ENCODE measurements at places on chromosomes 11 and 22.

DNA sequence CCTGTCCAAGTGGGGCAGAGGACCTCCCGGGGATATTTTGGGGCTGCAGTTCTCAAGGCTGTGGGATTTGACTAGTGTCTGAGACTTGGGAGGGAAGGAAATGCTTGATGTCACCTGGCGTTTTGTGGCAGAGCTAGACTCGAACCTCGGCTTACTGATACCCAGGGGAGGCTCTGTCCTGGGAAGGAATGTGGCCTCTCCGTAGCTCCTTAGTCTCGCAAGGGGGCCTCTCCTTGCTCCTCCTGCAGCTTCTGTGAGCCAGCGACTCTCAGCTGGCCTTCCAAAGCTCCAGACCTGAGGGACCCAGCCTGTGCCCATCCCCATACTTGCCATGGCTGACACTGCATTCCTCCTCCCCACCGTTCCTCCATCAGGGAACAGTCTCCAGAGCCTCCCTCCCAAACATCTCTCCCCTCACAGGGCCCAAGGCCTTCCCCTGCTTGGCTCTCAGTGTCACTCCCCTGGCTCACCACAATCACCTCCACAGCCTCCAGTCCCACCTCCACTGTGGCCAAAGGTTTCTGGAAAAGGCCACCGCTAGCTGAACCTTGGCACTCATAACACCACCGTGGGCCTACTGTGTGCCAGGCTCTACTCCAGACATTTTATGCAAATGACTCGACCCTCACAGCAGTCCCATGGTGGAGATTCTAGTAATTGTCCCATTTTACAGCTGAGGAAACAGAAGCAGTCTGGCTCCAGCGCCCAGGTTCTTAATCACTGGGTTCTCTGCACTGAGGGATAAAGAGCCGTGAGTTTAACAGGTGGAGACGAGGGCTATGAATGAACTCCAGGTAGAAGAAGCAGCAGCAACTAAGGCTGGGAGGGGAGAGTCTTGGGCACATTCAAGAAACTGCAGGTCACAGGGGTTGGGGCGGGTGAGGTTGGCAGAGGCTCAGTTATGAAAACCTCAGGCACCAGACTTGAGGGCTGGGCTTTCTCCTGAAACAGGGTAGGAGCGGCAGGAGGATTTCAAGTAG is 12.1 kb downstream of the P2RY2 start:
- DNase-seq = no peak

- no peak for DNase-seq
These were observed 44.6 kb downstream of the LMO2 start for GRCh38 chr11:33847251-33847650.

GRCh38 chr22:17436981-17437412 is 67.7 kb downstream of the CECR2 start:
- no peak for DNase-seq

- DNase-seq = no peak
These were observed 40.2 kb upstream of the B3GAT1 start for GRCh38 chr11:134452026-134452837.

GRCh38 chr11:80031014-80031600 is 590.3 kb upstream of the TENM4 start:
- DNase-seq = no peak

GRCh38 chr22:19887256-19887985 is 32.7 kb upstream of the GNB1L start:
- no peak for DNase-seq

- DNase-seq = no peak
These were observed 22.4 kb downstream of the TOM1 start for GRCh38 chr22:35322126-35322525.

GRCh38 chr11:88105951-88106350 is 69.3 kb downstream of the RAB38 start:
- no peak for DNase-seq

Data from GOT3 (cell line).